ENCODE measurements at places on chromosomes 5 and 9.

DNA sequence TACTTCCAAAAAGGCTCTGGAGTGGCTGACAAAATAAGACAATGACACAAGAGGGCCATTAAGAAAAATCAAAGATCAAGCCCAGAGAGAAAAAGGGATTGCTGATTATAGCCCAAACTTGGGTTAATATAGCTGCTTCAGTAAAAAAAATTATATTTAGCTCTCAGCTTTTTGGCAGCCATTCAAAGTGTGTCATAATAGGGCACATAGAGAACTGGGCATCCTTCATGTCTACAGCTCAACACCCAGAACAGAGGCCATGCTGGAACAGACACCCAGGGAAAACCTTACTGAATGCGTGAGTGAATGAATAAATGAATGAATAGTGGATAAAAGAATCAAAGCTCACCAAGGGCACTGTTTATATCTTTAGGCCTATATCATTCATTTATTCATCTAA is 110.1 kb downstream of the SLIT3 start:
- DNase-seq = no peak

GRCh38 chr9:35489313-35490154 is at the start of gene RUSC2:
RUSC2 (plus strand) TSS chr9:35490111; CDS start chr9:35546522, 56,411 bp downstream.
- peak; percentile 45 for DNase-seq

GRCh38 chr5:156824800-156825199 is 25.3 kb upstream of the PPP1R2B start:
- no peak for DNase-seq

- no peak for DNase-seq
Measured at GRCh38 chr9:132142924-132143323, 18.9 kb upstream of the NTNG2 start.

- no peak for DNase-seq
Measured at GRCh38 chr9:133135146-133135745, 14.2 kb upstream of the RALGDS start.

- DNase-seq = no peak
Measured at GRCh38 chr5:11608530-11608929, 295.7 kb downstream of the CTNND2 start.

- DNase-seq = peak; percentile 78
Measured at GRCh38 chr9:121071756-121072421, 2.9 kb upstream of the CNTRL start.

- DNase-seq = no peak
Measured at GRCh38 chr5:56346741-56347535, 113.8 kb upstream of the ANKRD55 start.

DNA sequence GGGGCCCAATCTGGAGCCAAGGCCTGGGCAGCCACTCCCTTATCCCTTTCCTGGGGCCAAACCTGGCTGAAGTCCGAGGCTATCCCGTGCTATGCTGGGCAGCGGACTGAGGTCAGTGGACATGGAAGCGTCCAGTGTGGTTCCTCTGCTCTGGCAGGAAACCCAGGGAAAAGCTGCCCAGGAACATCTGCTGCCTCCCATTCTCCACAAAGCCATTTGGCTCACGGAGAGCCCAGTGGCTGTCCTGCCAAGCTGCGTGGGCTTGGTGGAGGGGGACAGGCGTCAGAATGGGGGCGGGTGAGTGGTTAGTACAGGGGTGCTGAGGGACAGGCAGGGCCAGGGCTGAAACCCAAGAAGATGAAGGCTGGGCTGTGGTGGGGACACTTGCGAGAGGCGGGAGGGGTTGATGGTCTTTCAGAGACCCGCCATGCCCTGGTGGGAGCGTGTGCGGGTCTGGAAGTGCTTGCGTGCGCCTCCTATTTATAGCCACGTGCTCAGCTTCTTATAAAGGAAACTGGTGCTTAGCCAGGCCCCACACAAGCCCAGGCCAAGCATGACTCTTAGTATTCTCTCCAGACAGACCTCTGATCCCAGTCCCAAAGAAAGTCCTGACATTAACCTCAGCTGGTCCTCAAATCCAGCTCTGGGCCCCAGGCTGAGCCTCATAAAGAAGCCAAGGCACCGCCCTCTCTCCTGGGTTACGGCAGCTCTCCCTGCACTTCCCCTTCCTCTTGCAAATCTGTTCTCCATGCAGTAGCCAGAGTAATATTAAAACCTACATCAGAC is 9.4 kb upstream of the SLC6A7 start:
- DNase-seq = no peak

GRCh38 chr5:83927140-83927733 is 206.6 kb upstream of the HAPLN1 start:
- DNase-seq = peak; percentile 19

DNA sequence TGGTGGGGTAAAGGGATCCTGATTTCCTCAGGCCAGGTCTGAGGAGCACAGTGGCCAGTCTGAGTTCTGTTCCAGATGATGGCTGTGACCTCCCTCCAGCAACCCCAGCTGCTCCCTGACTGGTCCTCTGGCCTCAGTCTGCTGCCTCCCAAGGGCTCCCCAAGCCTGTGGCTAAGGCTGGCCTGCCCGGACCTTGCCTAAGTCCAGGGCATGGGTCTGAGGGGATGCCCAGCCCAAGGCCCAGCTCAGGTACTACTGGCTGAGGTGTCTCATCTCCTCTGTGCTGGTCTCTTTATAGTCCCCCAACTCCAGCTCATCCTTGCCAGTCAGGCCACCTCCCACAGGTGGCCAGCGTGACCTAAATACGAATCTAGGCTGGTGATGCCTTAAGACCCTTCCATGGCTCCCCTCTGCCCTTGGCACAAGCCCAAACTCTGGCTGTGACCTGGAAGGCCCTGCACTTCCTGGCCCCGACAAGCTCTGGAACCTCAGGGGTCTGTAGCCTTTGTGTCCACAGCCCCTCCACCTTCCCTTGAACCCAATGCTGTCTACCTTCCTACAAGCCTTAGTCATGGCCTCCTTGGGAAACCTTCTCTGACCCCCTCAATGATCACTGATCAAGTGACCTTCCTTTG is 9.8 kb downstream of the KIF12 start:
- DNase-seq = no peak

DNA sequence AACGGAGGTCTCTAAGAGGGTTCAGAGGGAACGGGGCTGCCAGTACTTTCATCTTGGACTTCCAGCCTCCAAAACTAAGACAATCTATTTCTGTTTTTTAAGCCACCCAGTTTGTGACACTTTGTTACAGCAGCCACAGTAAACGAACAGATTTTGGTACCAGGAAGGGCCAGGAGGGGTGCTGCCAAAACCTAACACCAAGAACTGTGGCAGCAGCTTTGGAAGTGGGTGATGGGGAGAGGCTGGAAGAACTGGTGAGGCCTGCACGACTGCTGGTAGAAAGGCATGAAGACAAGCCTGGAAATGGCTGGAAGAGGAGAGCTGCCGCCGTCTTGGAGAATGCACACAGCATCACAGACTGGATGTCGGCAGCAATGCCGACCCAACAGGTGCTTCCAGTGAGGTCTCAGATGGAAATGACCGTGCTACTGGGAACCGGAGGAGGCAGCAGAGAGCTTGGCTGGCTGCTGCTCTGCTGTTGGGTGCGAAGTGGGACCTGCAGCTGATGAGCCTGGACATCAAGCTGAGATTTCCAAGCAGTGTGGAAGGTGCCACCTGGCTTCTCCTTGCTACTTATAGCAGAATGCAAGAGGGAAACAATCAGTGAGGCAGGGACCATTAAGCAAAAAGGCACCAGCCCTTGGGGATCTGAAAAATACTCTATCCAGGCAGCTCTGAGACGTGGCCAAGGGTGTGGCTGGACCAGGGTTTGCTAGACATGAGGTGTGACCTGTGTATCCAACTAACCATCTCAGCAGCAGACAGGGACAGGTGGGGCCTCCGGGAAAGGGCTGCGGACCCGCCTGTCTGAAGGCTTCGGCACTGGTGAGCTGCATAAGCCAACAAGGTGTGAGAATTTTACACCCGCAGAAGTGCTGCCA is 4.7 kb upstream of the TMEM210 start:
- peak; percentile 81 for DNase-seq

DNA sequence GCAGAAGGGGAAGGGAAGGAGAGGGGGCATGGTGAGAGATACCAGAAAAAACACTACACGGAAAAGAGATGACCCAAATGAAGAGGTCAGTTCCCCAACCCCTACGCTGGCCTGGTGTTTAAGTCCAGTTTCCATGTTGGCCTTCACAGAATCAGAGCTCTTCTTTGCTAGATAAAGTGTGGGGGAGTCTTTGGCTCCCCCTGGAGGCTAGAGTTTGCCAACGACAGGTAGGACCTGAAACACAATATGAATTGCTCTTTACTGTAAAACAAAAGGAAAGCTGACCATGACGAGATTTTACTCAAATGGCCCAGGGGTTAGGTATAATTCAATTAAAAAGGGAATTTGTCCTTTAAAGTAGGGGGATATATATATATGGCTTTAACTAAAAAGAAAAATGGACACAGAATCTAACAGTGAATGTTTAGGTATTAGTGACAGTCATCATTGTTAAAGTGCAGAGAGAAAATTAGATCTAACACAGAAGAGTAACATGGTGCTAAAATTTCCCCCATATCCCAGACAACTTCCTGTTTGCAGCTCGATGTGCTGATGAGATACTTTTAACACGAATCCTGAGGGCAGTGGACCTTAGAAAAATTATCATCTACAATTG is 92.0 kb downstream of the SV2C start:
- peak; percentile 91 for DNase-seq

GRCh38 chr5:168969326-168969886 is 331.5 kb downstream of the SLIT3 start:
- no peak for DNase-seq

GRCh38 chr9:135087489-135087792 is at the start of gene OLFM1:
OLFM1 (plus strand) TSS chr9:135087668; CDS start chr9:135087990, 322 bp downstream.
- DNase-seq = peak; percentile 73

DNA sequence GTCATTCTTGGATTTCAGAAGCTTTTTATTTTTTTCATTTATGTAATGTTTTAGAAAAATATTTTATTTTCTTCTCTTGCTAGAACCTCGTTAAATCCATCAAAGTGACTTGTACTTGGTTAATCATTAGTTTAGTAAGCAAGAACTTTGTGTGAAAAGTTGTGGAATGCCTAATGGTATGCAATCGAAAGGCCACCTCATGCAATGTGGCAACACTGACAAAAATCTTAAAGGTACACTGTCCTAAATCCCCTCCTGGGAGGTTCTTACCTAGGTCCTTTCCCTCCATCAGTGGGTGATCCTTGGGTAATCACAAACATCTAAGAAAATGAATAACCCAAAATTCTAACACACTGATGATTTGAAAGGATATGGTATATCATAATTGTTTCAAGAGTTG is 304.2 kb downstream of the DNAH5 start:
- no peak for DNase-seq

DNA sequence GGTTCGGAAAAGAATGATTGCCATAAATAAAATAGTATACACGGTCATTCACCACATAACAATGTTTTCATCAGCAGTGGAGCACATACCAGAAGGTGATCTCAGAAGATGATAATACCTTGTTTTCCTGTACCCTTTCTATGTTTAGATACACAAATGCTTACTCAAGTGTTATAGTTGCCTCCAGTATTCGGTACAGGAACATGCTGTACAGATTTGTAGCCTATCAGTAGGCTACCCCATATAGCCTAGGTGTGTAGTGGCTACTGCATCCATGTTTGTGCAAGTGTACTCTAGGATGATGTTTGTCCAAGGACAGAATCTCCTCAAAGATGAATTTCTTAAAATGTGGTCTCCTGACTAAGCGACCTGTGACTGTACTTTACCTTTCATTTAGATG is 59.2 kb downstream of the ICE1 start:
- DNase-seq = no peak

DNA sequence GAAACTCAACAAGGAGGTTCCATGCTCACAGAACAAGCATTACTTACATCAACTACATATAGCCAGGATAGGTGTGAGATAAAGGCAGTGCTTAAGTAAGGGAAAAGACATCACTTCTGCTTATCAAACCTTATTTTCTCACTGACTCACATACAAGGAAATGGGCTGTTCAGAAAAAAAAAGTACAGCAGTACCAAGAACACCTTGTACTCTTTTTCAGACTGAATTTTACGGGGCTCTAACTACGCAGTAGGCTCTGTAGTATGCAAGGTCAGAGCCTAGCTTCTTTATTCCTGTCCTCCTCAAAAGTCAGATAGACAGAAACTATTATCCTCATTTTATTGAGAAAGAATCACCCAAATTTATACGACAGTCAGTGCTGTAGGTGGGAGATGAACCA is 5.8 kb downstream of the PSMB7 start:
- DNase-seq = no peak

DNA sequence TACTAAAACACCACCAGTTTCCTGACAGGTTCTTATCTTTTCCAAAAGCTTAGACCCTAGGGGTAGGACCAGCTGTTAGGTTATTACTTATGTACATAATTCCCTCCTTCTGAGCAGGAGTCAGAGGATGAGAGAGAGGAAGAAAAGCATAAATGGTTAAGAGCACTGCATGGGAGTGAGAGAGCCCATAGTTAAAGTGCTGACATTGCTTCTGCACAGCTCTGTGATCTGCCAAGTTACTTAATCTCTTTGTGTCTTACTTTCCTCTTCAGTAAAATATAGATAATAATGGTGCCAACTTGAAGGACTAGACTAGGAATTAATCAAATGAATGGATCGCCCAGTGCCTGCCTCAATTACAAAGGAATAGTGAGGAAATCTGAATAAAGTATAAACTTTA is 66.4 kb downstream of the NRG2 start:
- DNase-seq = no peak

DNA sequence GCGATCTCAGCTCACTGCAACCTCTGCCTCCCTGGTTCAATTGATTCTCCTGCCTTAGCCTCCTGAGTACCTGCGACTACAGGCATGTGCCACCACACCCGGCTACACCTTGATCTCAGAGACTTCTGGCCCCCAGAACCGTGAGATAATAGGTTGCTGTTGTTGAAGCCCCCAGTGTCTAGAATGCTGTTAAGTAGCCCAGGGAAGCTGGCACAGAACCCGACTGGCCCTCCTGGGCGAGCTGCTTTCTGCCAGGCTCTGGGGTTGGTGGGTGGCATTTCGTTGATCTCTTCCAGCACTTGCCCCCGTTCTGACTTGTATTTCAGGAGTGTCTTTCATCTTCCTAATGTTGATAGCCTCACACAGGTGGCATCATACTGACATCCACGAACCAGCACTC is 807.1 kb downstream of the CDH9 start:
- DNase-seq = no peak

DNA sequence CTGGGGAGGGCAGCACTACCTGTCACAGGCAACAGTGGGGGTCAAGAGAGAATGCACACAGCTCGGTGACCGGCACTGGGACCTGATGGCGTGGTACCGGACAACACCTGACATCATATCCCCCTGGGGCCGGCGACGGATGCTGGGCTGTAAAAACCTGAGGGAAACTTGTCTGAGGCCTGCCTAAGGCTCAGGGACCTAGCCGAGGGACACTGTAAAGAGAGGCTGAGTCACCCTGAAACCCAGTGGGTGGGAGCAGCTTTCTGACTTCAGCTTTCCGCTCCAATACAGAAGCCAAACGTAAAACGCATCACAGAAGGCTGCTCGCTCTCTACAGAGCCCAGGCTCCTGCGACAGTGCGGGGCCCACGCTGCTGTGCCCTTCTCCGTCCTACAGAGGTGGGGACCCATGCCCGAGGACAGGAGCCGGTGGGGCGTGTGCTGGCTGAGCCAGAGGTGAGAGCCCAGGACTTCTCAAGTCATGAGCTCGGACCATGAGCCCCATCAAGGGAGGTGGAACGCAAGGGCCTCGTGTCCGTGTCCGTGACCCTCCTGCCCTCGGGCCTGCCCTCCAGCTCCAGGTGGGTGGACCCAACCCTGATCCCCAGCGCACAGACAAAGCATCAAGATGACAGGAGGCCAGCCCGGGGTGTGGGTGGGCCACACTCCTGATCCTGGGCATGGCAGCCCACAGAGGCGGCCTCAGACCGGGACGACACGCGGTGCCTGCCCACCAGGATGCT is 5.3 kb downstream of the RALGDS start:
- peak; percentile 93 for DNase-seq

Data from GM20000 (cell line).